ENCODE measurements at places on chromosomes 1 and 21. TPM values are rescaled to one million over a fixed set of nuclear protein-coding genes. Genes with fewer than 3 reads are reported as not detected.

The OVAAL gene
- not detected for total RNA-seq

The CACYBP gene
- total RNA-seq: 220 TPM

The RIPK4 gene
- total RNA-seq: 10.5 TPM

The SSX2IP gene
- total RNA-seq: 18.0 TPM

The CD1D gene
- 6.4 TPM for total RNA-seq

The FCRL4 gene
- not detected for total RNA-seq

The TMIGD3 gene
- total RNA-seq: 0.17 TPM

The TLR5 gene
- total RNA-seq: 0.44 TPM

The CYP4X1 gene
- total RNA-seq: 2.0 TPM

The TRIM63 gene
- total RNA-seq: 0.11 TPM

The VWA5B1 gene
- total RNA-seq: 0.26 TPM

The TEX38 gene
- total RNA-seq: not detected

The CC2D1B gene
- total RNA-seq: 20.5 TPM

The AQP10 gene
- not detected for total RNA-seq

The LAX1 gene
- total RNA-seq: not detected

The SLAMF8 gene
- total RNA-seq: not detected

The RIPPLY3 gene
- total RNA-seq: 0.52 TPM

The KLHDC9 gene
- 21.9 TPM for total RNA-seq

The CRYBG2 gene
- total RNA-seq: 8.7 TPM

The HYI gene
- total RNA-seq: 42.5 TPM

The IFI44L gene
- not detected for total RNA-seq

The SUSD4 gene
- 0.07 TPM for total RNA-seq

The DIRAS3 gene
- total RNA-seq: 0.10 TPM

The CD2 gene
- not detected for total RNA-seq

The KCNE2 gene
- not detected for total RNA-seq

The NT5C1A gene
- total RNA-seq: not detected

The SPRR2D gene
- not detected for total RNA-seq

The EEIG2 gene
- total RNA-seq: 39.6 TPM

The ZSWIM5 gene
- 4.7 TPM for total RNA-seq

The TGFB2 gene
- total RNA-seq: 2.1 TPM

Measured in H7 (cell line).